SW 1271 (cell line): ENCODE measurements at places on chromosomes 7 and 10.

DNA sequence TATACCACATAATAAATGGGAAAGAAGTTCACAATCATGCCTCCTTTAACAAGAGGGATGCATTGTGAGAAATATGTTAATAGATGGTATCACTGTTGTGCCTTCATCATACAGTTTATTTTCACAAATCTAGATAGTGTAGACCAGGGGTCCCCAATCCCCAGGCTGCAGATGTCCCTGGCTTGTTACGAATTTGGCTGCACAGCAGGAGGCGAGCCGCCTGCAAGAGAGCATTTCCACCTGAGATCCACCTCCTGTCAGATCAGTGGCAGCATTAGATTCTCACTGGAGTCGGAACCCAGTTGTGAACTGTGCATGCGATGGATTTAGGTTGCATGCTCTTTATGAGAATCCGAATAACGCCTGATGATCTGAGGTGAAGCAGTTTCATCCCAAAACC lies 361.9 kb upstream of the ZWINT start:
- no peak for DNase-seq

DNA sequence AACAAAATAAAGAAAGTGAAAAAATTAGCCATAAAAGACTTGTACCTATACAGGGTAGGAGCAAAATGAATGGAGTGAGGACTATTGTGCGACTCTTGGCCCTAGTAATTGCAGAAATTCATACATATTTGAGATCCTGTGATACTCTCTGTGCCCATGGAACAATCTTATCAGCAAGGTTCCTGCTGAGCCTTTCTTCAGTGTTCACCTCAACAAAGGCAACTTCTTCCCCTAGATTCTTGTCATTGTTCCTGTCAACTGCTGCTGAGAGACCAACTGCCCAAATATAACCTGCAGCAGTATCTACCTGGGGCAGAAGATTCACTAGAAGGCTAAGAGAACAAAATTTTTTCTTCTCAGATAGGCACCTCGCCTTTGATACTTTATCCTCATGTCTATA lies 187.4 kb downstream of the NEBL start:
- DNase-seq: no peak

GRCh38 chr10:11080564-11080984 lies 62.9 kb downstream of the CELF2 start:
- no peak for DNase-seq

GRCh38 chr10:131258256-131258655 lies 53.3 kb downstream of the TCERG1L start:
- no peak for DNase-seq

- no peak for DNase-seq
Observed at GRCh38 chr10:98028168-98028770, 2.2 kb downstream of the CRTAC1 start.

GRCh38 chr10:110546077-110546476 lies 21.4 kb upstream of the SMC3 start:
- DNase-seq: no peak

- DNase-seq: no peak
Observed at GRCh38 chr10:52566471-52567246, 205.9 kb downstream of the MBL2 start.

DNA sequence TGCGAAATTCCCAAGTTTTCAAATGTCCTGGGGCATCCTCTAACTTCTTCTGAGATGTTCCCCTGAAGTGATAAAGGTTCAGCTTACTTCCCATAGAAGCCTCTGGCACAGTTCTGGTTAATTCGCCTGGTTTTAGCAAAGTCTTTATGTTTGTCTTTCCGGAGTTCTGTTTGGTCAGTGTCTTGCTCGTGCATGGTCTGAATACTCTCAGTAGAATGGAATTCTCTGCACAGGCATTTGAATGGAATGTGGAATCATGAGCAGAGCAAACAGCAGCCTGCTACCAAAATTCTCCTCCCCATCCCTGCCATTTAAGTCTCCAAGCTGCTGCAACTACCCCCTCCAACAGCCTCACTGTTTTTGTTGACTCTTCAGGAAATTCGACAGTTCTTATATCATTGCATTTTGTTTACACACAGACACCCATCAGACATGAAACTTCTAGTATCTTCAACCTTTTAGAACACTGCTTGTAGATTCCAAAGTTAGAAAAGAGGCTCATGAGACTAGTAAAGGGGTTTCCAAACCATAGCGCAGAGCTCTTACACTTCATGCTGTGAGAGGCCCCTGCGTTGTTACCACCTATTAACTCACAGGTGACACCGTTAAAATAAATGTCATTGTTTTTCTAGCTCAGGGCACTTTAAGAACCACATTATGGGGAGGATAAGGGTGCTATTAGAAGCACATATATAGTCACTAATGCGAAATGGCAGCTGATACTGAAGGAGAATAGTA lies 129.7 kb downstream of the PLCE1 start:
- no peak for DNase-seq

DNA sequence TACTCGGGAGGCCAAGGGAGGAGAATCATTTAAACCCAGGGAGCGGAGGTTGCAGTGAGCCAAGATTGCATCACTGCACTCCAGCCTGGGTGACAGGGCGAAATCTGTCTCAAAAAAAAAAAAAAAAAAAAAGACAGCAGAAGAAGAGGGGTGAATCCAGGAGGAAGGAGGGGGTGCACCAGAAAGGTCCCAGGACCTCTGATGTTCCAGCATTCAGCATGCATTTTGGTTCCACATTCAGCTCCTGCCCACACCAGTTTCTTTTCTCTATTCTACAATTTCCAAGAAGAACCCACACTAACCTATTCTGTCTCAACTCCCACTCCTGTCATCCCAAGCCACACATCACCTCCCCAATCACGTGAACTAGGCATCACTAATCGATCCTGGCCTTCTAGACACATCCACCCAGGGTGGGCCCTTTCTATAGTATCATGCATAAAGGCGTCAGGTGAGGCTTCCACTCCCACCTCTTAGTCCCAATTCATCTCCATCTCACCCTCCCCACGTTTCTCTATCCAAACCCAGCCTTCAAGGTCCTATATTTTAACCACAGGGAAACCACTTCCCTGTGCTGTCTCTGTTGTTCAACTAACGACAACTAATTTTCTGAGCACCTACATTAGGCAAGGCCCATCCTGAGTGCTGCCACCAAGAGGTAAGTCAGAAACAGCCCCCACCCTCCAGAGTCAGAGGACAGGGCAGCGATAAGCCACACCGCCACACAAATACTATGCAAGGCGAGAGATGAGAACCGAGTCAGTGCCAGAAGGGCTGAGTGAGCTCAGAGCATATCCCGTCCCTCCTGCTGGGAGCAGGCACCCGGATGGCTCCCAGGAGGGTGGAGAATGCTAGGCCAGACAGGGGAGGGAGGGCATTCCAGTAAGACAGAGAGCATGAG lies 2.2 kb downstream of the ANXA11 start:
- peak; percentile 37 for DNase-seq

DNA sequence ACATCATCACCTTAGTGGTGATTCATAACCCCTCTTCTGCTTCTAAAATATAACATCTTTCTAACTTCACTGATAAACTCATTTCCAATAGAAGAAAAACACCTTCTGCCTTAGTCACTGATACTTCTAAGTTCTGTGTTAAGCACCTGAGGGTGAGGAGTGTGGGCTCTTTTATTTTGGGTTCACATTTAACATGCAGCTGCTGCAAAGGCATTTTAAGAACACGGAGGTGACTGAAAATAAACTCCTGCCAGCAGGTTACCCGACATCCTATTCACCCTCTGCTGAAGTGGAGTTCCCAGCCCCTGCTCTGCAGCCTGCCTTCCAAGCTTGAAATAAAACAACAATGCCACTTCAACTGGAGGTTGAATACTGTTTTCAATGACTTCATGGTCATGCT lies 202.9 kb upstream of the PLXNA4 start:
- no peak for DNase-seq

- DNase-seq: no peak
Observed at GRCh38 chr10:13808556-13809391, 222.0 kb downstream of the PRPF18 start.

- no peak for DNase-seq
Observed at GRCh38 chr7:81600608-81601007, 169.2 kb downstream of the HGF start.

- DNase-seq: no peak
Observed at GRCh38 chr7:38975944-38976392, 1.7 kb upstream of the POU6F2 start.

GRCh38 chr7:158026636-158027265 lies 560.9 kb downstream of the PTPRN2 start:
- DNase-seq: no peak

DNA sequence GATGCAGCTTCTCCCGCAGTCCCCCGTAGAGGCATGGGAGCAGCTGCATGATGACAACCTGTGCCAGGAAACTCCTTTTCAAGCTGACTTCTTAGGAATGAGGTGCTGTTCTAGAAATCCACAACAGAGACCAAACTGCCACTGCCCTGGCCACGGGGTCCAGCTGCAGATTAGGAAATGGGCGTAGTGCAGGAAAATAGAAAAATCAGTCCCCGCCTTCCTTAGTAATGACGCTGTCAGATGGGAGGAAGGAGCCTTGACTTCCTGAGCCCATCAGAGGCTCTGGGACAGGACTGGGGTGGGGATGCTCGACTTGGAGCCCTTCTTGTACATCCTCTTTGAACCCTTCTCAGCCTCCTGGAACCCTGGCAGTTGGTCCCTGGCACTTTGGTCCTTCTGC lies 227.8 kb upstream of the GRB10 start:
- no peak for DNase-seq

- no peak for DNase-seq
Observed at GRCh38 chr7:149562602-149563001, 65.0 kb upstream of the ZNF746 start.

- no peak for DNase-seq
Observed at GRCh38 chr7:77524731-77525130, 12.4 kb upstream of the PTPN12 start.

DNA sequence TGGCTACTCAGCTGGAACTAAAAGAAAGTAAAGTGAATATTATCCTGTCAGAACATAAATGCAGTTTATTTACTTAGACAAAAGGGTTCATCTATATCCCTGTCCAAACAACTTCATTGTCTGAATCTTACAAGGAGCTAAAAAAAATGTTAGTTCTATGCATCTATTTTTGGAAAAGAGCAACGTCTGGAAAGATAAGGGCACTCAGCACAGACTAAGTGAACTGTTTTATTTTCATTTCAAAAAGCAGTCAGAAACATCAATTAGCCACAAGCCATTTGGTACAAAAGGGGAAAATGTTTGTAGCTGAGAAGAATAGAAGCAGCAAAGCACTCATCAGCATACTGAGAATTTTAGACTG lies 245.5 kb downstream of the FOXP2 start:
- DNase-seq: no peak

- no peak for DNase-seq
Observed at GRCh38 chr10:119364645-119365600, 157.6 kb downstream of the GRK5 start.

GRCh38 chr10:34046506-34047034 lies 712.1 kb upstream of the NRP1 start:
- DNase-seq: no peak

GRCh38 chr10:55013318-55013717 lies 212.3 kb upstream of the PCDH15 start:
- DNase-seq: no peak

DNA sequence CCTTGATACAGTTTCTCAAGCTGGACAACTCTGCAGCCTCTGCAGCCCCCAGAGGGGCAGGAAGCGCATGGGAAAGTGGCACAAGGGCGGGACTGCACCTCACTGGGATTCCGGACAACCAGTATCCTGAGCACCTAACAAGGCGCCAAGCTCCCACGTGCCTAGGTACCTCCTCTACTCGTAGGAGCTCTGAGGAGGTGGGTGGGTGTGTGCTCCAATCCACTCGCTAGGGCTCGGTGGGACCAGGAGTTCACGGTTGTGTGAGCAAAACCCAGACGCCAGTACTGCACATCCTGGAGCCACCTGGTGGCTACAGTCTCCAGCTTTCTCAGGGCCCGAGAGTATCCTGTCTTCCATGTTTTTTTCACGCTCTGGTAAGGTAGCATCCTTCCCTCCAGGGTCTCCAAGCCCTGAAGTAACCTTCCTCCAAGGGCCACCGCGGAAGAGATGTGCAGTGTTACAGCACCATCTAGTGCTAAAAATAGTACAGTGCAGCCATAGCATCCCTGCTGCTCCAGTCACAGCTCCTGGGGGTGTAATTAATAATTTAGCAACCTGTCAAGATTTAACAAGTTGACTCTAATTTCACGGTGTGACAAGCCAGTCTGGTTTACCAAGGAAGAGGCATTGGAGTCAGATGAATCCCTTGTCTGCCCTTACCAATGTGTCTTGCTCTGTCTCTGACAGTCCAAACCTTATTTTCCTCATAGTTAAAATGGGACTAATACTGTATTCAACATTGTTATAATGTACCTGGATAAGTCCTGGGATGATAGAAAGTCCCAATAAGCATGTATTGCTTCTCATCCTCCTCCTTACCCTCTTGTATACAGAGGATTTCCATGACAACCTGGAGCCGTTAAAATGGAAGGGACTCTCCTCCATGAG lies 70.4 kb downstream of the HERPUD2 start:
- no peak for DNase-seq

DNA sequence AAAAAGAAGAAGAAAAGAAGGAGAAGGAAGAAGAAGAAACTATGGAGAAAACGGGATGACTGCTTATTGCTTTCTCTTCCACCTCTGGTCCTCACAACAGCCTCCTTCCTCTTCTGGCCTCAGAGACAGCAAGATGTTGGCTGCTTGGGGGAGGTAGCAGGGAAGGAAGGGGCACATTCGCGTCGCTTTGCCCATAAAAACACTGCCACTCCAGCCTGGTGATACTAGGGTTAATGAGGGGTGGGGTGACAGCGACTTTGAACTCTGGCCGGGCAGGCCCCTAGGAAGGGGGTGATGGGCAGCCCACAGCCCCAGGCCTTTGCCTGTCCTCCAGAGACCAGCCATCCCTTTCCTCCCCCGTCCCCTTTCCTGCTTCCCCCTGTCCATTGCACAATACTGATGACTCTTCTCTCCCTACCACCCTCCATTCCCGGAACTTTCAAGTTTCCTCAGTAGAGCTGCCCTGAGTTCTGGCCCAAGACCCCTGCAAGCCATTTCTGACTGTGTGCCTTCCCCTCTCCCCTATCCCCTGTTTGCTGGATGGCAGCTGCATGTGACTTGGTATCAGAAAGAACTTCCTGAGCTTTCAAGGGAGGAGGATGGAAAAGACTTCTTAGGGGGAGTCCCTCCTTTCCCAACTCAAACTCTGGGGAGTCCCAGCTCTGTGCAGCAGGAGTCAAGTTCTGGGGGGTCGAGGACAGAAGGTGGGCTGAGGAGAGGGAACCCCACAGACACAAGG lies 2.2 kb upstream of the CUEDC2 start:
- no peak for DNase-seq

DNA sequence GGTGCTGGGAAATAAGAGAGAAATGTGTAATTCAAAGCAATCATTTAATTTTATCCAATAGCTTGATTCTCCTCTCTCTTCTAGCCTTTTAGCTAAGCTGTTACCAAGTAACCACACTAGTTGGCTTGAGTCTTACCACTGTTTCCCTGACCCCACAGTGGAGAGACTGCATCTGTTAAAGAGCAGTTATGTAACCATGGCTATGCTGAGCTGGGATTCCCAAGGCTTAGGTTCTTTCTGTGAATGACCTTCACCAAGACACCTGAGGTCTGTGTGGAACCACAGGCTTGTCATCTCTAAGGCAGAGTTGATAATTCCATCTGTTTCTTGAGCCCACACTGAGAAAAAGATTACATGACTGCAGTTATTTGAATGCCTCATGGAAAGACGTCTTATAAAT lies 47.7 kb upstream of the ATRNL1 start:
- no peak for DNase-seq
